ENCODE measurements at places on chromosomes 1 and 21.

GRCh38 chr1:11045428-11046269 is 1.4 kb downstream of the MASP2 start:
- no peak for DNase-seq
- no peak overlapping the region for H3K4me3 ChIP-seq
- no peaks in the 10 kb centered on the region for H3K36me3 ChIP-seq
- no peaks in the 10 kb centered on the region for H3K27me3 ChIP-seq

- no peak overlapping the region for H3K4me3 ChIP-seq
- no peak for DNase-seq
- peaks cover 41% of the 10 kb centered on the region for H3K27me3 ChIP-seq
- no peaks in the 10 kb centered on the region for H3K4me1 ChIP-seq
These were observed 234.4 kb downstream of the PTPRU start for GRCh38 chr1:29470788-29471119.

DNA sequence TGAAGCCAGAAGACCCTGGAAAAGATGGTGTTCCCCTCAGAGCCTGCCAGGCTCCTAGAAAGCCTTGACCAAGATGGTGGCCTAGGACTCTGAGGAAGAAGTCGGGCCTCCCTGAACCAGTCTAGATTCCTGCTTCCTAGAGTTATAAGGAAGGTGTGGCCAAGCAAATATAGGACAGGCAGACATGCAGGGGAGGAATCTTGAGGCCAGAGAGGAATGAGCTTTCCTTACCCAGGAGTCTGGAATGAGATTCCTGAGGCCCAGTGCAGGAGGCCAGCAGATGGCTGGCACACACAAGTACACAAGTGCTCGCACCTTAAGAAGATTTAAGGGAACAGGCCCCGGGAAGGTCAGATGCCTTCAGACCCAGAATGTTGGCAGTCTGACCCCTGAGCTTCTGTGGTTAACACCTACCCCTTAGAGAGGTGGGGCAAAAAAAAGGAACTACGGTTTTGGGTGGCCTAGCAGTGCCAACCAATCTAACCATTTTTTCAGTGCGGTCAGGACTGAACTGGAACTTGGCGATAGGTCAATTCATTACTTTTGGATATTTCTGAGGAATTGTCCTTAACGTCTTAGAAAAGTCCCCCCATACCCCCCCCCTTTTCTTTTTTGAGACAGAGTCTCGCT is 73.3 kb downstream of the MDM4 start:
- no peak for DNase-seq
- no peaks in the 10 kb centered on the region for H3K27me3 ChIP-seq
- no peak overlapping the region for H3K27ac ChIP-seq
- H3K4me3 ChIP-seq = no peak overlapping the region
- no peaks in the 10 kb centered on the region for H3K36me3 ChIP-seq

DNA sequence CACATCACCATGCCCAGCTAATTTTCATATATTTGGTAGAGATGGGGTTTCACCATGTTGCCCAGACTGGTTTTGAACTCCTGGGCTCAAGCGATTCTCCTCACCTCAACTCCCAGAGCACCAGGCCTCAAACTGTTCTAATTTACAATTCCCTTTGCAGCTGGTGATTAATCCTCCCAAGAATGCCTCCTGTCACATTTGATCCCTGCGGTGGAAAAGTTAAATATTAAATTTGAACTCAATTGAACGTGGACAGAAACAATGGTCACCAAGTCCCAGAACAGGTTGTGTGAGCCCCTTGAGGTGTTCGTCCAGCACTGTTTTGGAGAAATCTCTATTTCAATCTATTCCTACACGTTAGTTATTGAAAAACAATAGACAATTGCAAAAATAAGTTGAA is 2.0 kb upstream of the ANKRD35 start:
- peaks cover 20% of the 10 kb centered on the region for H3K4me1 ChIP-seq
- no peak overlapping the region for H3K27ac ChIP-seq
- H3K27me3 ChIP-seq = peaks cover 24% of the 10 kb centered on the region
- no peaks in the 10 kb centered on the region for H3K36me3 ChIP-seq

DNA sequence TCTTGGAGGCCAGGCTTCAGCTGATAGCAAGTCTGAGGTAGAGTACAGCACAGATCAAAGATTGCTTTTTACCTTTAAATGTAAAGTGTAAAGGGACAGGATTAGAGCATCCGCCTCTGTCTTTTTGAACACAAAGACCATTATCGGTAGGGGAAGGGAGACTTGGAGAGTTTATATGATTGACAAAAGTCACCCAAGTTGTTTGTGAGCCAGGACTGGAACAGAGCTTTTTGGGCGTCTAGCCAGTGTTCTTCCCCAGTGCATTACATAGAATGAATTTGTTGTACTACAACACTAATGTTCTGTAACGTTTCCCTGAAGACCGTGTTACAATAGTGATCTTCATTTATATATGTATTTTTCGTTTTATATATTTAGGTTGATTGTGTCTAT is 9.3 kb upstream of the PIGC start:
- H3K36me3 ChIP-seq = no peaks in the 10 kb centered on the region
- no peak for DNase-seq
- H3K27me3 ChIP-seq = peaks cover 3% of the 10 kb centered on the region

DNA sequence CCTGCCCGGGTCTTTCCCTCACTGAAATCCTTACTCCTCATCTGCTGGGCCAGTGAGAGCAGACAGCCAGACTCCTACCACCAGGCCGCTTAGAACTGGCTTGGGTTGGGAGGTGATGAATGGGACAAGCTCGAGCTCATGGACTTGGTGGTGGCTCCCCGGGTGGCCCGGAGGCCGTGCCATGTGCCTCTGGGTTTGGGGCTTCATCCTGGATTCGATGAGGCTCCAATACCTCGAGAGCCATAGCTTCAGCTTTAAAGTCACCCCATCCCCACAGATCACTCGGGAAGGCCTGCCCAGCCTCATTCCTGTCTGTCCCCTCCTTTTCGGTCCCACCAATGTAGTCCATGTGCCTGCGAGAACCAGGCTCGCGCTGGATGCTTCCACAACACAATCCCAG is 51.5 kb downstream of the MYOM3 start:
- no peak for DNase-seq
- H3K36me3 ChIP-seq = no peaks in the 10 kb centered on the region
- H3K4me1 ChIP-seq = no peaks in the 10 kb centered on the region
- H3K4me3 ChIP-seq = no peak overlapping the region
- H3K27me3 ChIP-seq = no peaks in the 10 kb centered on the region
- no peak overlapping the region for H3K27ac ChIP-seq

DNA sequence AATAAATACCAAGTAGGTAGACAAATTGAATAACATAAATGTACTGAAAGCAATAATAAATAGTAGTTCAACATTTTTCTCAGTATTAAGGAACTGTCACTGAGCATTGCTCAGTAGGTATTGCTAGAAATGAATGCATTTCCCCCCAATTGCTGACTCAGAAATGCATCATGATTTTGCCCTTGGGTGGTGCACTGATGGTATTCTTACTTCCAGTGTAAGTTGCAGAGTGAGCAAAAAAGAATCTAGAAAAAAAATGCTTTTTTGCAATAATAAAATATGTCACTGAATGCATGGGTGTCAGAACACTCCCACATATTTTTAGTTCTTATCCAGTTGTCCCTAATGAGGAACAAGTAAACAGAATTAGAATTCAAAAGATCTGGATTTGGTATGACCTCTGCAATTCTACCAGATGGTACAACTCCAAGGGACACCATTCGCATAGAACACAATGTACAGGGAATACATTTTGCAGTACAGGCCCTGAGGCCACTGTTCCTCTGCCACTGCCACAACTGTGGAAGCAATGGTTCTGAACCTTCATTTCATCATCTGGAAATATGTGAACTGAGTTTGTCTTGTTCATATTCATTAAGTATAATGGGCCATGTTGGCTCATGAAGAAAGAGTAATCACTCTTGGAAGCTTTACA is 78.0 kb downstream of the ATP6V1G3 start:
- H3K36me3 ChIP-seq = no peaks in the 10 kb centered on the region
- H3K27ac ChIP-seq = no peak overlapping the region
- no peak for DNase-seq

DNA sequence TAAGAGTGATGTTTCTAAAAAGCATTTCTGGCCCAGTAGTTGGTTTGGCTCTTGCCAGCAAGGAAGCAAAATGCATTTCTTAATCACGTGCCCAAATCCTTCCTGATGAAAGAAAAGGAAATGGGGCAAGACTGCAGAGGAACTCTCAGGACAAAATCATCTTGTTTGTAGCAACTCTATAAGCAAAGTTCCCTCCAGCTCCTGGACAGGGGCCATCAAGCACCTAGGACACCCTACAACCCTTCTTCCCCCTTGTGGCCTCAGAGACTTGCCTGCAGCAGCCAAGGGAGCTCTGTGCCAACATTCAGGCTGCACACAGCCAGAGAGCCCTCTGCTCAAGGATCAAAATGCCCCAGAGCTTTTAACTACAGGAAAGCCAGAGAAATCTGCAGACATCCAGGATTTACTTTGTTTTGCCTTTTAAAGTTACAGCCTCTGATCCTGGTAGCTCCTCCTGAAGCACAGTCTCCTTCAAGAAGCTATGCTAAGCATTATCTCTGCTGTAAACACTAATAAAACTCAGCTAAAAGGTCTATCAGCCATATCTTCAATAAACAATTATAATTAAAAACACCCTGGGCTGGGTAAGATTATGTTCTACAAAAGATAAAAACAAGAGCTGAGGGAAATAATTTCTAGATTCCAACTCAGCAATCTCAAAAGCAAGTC is 105.0 kb downstream of the KIAA0319L start:
- H3K4me1 ChIP-seq = peaks cover 44% of the 10 kb centered on the region
- no peak overlapping the region for H3K4me3 ChIP-seq
- H3K27me3 ChIP-seq = no peaks in the 10 kb centered on the region
- peaks cover 33% of the 10 kb centered on the region for H3K36me3 ChIP-seq
